ENCODE measurements at places on chromosomes 12 and 14. TPM values are rescaled to one million over a fixed set of nuclear protein-coding genes. Genes with fewer than 3 reads are reported as not detected.

DNA sequence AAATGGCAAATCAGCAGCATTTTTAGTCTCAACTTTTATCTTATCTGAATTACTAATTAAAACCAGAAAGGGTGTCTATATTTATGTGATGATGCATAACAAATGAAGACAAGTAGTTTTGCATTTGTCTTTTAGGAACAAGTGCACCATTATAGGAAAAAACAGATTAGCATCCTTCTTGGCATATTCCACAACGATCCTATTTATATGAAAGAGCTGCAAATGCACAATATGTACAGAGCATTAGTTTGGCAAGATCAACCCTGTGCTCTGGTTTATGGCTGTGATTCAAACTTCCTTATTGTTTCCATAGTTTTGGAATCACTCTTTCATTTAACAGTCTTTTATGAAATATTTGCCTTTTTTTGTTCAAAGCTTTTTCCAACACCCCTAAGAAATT is 486.8 kb downstream of the KCNH5 start:
- H3K36me3 ChIP-seq = no peaks in the 10 kb centered on the region
- no peak overlapping the region for H3K27ac ChIP-seq
- no peak for DNase-seq
- H3K27me3 ChIP-seq = no peaks in the 10 kb centered on the region
- no peaks in the 10 kb centered on the region for H3K4me1 ChIP-seq

DNA sequence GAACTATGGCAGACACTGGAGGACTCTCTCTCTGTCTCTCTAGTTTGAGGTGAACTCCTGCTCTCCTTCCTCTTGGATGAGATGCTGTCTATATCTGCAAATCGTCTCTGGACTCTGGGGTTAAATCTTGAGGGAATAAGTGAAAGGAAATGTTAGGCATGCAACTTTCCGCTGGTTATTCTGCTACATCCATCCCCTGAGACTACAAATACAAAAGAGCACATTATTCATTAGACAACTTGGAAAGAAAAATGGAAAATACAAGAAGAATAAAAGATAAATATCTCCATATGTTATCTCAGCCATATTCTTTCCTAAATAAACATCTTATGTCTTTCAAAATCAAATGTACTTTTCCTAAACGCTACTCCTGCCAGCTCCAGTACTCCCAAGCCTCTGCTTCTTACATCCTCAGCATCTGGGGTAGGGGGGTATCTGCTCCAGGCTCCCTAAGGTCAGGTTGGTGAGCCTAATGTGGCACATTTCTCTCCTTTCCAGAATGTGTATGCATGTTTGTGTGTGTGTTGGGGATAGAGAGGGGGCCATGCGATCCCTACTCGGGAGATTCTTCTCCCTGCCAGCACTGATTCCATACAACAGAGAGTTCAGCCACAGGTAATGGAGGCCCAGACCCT is 102.9 kb upstream of the FSCB start:
- H3K4me1 ChIP-seq = no peaks in the 10 kb centered on the region
- no peaks in the 10 kb centered on the region for H3K36me3 ChIP-seq
- DNase-seq = no peak
- H3K4me3 ChIP-seq = no peak overlapping the region
- H3K27me3 ChIP-seq = no peaks in the 10 kb centered on the region
- no peak overlapping the region for H3K27ac ChIP-seq

DNA sequence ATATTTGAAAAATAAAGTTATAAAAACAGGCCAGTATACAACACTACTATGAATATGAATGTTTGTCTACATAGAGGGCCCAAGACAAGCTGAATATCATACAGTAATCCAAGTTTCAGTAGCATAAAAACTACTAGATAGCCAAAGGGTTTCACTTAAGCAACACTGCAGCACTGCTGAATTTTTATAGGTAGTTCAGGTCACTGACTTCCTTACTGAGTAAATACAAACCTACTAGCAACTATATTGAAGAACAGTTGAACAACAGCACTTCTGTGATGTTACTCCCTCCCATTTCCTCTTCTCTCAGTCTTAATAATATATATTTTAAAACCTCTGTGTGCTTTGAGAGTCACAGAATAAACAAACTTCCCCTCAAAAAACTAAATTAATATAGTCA is 42.7 kb downstream of the GTF2A1 start:
- H3K27me3 ChIP-seq = no peaks in the 10 kb centered on the region
- H3K36me3 ChIP-seq = peaks cover 35% of the 10 kb centered on the region
- H3K27ac ChIP-seq = no peak overlapping the region
- DNase-seq = no peak
- no peak overlapping the region for H3K4me3 ChIP-seq

DNA sequence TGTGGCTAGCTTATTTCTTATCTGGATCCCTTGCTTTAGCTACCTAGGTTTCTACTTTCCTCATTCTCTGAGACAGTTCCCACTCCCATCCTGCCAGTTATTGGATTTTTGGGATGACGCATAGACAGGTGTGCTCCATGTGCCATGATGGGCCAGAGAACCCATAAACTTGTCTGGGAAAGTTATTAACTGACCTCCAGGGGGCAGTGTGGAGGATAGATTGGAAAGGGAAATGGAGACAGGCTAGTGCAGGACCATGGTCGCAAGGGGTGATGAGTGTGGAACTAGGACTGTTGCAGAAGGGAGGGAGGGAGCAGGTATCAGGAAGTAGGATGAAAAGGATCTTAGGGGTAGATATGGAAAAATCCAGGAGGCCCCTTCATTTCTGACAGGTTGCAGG is 80.3 kb downstream of the ESRRB start:
- DNase-seq = peak; percentile 55
- H3K36me3 ChIP-seq = no peaks in the 10 kb centered on the region
- peaks cover 3% of the 10 kb centered on the region for H3K27me3 ChIP-seq
- H3K4me3 ChIP-seq = no peak overlapping the region

The TPI1 gene
- 1,911 TPM for total RNA-seq

DNA sequence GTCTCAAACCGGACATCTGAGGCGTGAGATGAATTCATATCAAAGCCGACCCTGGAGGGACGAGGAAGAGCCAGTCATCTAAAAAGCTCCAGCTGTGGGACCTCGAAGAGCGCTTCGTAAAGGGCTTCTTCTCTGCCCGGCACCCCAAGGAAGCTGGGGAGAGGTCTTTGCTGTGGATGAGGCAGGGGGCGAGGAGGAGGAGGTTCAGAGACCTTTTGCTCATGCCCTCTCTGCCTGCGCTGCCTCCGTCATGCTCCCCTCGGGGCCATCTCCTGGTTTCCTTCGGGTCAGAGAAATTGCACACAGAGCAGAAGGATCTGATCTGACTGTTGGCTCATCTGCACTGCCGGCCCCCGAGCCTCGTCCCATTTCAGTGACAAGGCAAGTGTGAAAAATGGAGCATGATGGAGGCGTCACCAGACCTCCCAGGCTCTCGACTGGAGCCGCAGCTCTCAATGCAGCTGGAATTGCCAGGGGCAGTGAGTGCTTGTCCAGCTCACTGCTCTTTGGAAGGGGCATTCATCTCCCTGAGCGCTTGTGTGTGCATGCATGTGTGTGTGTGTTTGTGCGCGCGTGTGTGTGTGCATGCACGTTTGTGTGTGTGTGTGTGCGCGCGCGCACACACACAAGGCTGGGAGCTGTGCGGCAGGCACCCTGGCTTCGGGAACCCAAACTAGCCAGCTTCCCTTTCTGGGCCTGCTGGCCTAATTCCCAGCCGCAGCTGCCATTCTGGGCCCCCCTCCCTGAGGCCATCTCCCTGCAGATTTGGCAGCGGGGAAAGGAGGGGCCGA is 9.2 kb downstream of the CABP1 start:
- no peak overlapping the region for H3K27ac ChIP-seq
- H3K4me3 ChIP-seq = peak overlapping the region; percentile 26
- H3K27me3 ChIP-seq = peaks cover 1% of the 10 kb centered on the region
- H3K36me3 ChIP-seq = no peaks in the 10 kb centered on the region
- peaks cover 15% of the 10 kb centered on the region for H3K4me1 ChIP-seq

DNA sequence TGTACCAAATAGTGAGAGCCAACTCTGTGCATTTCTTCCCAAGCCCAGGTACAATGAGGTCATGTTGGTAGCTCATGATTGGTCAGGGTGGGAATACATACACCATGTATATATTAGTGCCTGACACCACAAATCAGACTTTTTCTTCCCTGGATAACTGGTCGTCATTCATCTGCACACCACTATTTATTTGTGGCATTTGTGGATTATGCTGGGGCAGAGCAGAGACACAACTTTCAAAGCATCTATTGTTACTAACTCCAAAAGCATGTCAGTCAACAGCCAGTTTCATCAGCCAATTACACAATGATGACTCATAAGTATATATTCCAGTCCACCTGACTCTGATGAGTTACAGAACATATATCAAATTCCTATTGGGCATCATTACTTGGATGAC is 181.7 kb downstream of the ADAMTS20 start:
- no peak for DNase-seq
- H3K27me3 ChIP-seq = no peaks in the 10 kb centered on the region
- no peaks in the 10 kb centered on the region for H3K4me1 ChIP-seq
- H3K4me3 ChIP-seq = no peak overlapping the region
- no peak overlapping the region for H3K27ac ChIP-seq

DNA sequence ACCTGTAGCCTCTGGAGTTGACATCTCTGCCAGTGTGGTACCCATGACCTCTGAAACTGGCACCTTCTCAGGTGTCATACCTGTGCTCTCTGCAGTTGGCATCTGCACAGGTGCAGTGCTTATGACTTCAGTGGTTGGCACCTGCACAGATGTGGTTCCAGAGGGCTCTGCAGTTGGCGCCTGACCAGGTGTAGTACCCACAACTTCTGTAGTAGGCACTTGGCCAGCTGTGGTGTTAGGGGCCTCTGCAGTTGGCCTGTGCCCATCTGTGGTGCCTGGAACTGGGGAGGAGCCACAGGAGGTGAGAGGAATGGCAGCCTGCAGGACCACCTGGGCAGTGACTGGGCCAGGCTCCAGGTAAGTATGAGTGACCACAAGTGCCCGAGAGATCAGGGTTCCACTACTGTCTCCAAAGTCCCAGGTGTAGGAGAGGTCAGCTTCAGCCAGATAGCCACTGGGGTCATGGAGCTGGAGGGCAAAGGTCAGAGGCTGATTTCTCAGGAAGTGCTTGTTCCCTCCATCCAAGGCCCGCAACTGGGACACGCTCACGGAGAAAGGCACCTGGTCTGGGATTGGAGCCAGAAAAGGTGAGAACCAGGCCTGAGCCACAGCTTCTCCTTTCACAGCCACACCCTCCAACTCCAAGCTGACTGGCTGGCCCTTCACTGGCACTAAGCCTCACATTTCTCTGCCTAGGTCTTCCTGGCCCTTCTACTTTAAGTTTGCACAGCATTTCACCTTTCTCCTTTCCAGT is 8.6 kb downstream of the PMEL start:
- H3K36me3 ChIP-seq = no peaks in the 10 kb centered on the region
- no peaks in the 10 kb centered on the region for H3K4me1 ChIP-seq
- H3K27me3 ChIP-seq = no peaks in the 10 kb centered on the region
- H3K4me3 ChIP-seq = no peak overlapping the region
- no peak overlapping the region for H3K27ac ChIP-seq

GRCh38 chr12:20865873-20866272 is 55.4 kb downstream of the SLCO1B3 start:
- H3K36me3 ChIP-seq = no peaks in the 10 kb centered on the region
- no peak overlapping the region for H3K27ac ChIP-seq
- H3K27me3 ChIP-seq = no peaks in the 10 kb centered on the region

The SLC39A5 gene
- total RNA-seq = not detected

- DNase-seq = no peak
- H3K4me1 ChIP-seq = no peaks in the 10 kb centered on the region
- H3K36me3 ChIP-seq = no peaks in the 10 kb centered on the region
- peaks cover 4% of the 10 kb centered on the region for H3K27me3 ChIP-seq
- no peak overlapping the region for H3K4me3 ChIP-seq
Measured at GRCh38 chr14:88364710-88365413, 20.6 kb upstream of the SPATA7 start.

The CIROP gene
- not detected for total RNA-seq

DNA sequence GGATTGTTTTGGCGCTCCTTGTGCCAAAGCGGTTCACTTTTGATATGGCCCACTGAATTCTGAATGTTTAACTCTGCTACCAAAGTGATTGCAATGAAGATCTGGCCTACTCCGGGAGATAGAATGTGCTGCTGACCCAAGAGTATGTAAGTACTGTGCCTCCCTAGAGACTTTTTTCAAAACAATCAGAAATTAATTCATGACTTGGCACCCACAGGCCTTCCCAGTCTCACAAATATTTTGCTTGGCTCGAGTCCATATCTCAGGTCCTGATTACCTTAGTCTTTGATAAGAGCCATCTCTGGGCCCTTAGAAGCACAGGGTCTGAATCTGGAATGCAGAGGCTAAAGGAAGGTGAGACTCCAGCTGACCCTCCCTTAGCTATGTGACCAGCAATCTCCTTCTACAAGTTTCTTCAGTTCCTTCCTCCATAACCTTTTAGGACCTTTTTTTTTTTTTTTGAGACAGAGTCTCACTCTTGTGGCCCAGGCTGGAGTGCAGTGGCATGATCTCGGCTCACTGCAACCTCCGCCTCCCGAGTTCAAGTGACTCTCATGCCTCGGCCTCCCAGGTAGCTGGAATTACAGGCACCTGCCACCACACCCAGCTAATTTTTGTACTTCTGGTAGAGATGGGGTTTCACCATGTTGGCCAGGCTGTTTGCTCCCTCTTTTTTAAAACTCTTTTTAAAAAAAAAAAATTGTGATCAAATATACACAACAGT is 49.5 kb upstream of the METAP2 start:
- no peaks in the 10 kb centered on the region for H3K27me3 ChIP-seq
- no peak overlapping the region for H3K27ac ChIP-seq
- H3K4me3 ChIP-seq = no peak overlapping the region
- no peaks in the 10 kb centered on the region for H3K36me3 ChIP-seq

GRCh38 chr14:105018414-105018813 is 2.5 kb downstream of the CDCA4 start:
- H3K36me3 ChIP-seq = peaks cover 69% of the 10 kb centered on the region
- H3K27ac ChIP-seq = no peak overlapping the region
- no peaks in the 10 kb centered on the region for H3K27me3 ChIP-seq
- no peak overlapping the region for H3K4me3 ChIP-seq
- peaks cover 47% of the 10 kb centered on the region for H3K4me1 ChIP-seq
- no peak for DNase-seq

GRCh38 chr12:77625441-77625840 is 205.3 kb upstream of the NAV3 start:
- no peak overlapping the region for H3K4me3 ChIP-seq
- H3K4me1 ChIP-seq = no peaks in the 10 kb centered on the region
- peak overlapping the region; percentile 54 for H3K27ac ChIP-seq
- no peaks in the 10 kb centered on the region for H3K36me3 ChIP-seq
- H3K27me3 ChIP-seq = no peaks in the 10 kb centered on the region

GRCh38 chr14:28294834-28295440 is 471.6 kb upstream of the FOXG1 start:
- H3K27ac ChIP-seq = no peak overlapping the region
- H3K27me3 ChIP-seq = no peaks in the 10 kb centered on the region
- H3K36me3 ChIP-seq = no peaks in the 10 kb centered on the region

- peaks cover 16% of the 10 kb centered on the region for H3K4me1 ChIP-seq
- H3K27me3 ChIP-seq = no peaks in the 10 kb centered on the region
- peak; percentile 23 for DNase-seq
- H3K4me3 ChIP-seq = no peak overlapping the region
Measured at GRCh38 chr12:75315518-75315917, 14.6 kb downstream of the CAPS2 start.

GRCh38 chr12:132182711-132183365 is 38.6 kb downstream of the NOC4L start:
- no peaks in the 10 kb centered on the region for H3K4me1 ChIP-seq
- no peak for DNase-seq
- no peaks in the 10 kb centered on the region for H3K36me3 ChIP-seq
- H3K27ac ChIP-seq = no peak overlapping the region
